ENCODE measurements at places on chromosomes 1 and 21.

DNA sequence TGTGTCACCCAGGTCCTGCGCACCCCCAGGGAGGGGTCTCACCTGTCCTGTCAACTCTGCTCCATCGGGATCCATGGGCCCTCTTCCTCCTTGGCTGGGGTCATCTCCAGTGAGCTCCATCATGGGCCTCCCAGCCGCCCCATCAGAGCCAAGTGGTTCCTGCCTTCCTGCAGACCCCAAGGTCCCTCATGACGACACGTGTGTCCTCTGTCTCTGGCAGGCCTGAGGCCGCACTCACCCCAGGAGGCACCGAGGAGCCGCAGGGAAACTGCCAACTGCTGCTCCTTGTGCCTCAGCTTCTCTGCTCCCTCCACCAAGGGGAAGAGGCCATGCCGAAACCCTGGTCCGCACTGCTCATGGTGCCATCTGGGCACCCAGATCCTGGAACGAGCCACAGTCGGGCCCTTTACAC, 46.8 kb downstream of the COL18A1 start:
- DNase-seq, result no peak

DNA sequence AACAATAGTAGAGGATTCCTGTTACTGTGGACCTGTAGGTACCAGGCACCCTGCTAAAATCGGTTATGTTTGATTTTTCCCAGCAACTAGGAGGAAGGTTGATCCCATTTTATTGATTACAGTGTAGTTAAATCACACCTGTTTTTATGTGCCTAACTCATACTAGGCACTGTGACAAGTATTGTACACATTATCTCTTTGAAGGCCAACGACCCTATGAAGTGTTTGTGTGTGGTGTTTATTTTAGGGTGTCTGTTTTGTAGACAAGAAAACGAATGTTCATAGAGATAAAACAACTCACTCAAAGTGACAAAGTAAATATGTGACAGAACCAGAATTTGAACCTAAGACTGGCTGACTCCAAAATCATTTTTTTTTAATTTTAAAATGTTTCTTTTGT, 49.5 kb downstream of the FGGY start:
- no peak for DNase-seq

DNA sequence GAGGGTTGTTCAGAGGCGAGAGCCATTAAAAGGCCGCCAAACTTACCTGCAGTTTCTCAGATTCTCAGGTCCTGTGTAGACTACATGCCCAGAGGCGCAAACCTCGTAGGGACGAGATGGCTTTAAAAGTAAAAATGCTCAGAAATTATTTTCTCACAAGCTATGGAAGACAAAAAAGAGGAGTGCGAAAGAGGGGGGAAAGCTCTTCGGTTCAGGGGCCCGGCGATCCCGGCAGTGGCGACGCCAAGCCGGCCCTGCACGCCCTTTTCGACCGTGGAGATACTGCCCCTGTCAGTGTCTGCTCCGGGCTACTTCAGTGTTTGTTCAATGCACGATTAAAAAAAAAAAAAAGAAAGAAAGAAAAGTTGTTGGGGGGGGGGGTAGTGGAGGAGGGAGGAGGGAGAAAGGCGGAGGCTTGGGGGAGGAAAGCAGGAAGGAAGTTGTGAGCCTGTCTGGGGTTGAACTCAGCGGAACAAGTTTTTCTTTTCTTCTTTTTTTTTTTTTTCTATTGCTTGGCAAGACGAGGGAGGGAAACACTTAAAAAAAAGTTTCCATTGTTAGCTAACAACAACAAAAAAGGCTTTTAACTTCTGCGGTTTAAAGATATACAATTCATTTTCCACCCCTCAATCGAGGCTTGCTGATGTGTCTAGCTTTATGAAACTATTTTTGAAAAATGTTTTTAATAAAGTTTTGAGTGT, at the start of gene ITPKB:
Gene ITPKB, minus strand, starts transcription at position 288 of the 701 bp plus-strand sequence. CDS start 1,824 bp downstream, outside the sequence.
- DNase-seq, result peak; percentile 72

DNA sequence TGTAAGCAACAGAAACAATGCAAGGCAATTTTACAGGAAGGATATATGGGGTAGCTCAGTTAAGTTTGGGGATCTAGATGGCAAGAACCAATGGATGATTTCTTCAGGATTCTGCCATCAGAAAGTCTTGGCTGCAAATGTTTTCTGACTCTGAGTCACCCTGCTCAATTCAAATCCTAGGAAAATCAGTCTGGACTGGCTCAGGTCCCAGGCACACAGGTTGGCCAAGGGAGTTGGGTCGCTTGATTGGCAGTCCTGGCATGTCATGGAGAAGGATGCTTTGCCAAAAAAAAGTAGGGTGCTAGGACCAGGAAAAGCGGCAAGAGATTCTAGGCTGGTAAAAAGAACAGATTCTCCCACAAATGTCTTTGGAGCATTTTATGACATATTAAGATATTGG, 28.9 kb upstream of the S1PR1 start:
- no peak for DNase-seq

DNA sequence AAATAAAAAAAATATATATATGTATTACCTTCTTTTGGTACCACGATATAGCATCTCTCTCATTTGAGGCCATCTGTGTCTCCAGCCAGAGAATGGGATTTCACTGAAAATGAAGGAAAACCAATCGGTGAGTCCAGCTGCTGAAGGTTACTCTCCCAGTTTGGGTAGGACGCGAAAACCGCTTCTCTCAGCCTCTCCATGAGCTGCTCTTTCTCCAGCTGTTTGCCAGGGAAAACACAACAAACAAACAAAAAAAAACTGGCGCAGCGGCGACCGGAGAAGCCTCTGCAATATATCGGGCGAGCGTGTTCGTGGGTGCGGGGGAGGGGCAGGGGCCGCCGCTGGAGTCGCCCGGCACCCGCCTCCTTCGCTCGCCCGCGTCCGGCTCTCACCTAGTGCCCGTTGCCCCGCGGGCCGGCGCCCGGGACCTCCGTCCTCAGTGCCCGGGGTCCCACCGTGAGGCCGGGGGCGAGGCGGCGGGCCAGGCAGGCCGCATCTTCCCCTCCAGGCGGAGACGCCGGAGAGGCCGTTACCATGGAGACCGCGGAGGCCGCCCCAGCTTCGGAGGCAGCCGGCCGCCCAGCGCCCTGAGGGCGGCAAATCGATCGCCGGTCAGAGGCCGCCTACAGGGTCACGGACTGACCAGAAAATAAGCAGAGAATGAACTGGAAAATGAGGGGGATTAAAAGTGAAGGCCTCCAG, 504 bp downstream of the PHTF1 start:
- DNase-seq, result peak; percentile 76

GRCh38 chr21:46082963-46083790, 14.7 kb upstream of the COL6A2 start:
- peak; percentile 64 for DNase-seq

- no peak for DNase-seq
These were observed 27.9 kb downstream of the MRPL37 start for GRCh38 chr1:54227891-54228310.

DNA sequence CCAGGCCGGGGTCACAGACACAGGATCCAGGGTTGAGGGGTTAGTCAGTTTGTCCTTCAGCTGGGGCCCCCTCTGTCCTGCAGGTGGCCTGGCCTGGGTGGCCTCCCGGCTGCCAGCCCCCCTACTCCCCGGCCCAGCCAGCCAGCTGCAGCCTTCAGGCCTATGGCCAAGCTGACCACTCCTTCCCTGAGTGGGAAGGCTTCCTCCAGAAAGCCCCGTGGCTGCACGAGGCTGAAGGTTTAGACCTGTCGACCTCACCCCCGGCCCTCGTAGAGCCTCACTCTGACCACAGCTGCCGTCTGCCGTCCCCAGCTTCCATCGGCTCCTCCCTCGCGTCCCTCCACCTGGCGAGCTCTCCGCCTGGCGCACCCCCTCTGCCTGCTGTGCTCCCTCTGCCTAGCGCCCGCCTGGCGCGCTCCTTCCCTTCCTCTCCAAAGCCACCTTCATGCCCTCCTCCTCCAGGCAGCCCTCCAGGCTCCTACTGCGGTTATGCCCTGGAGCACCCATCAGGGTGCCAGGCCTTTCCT, 9.6 kb downstream of the TTLL10 start:
- DNase-seq, result no peak

Measured in hepatocyte (in vitro differentiated cells).